ENCODE measurements at places on chromosomes 16 and 17.

GRCh38 chr16:65415460-65415859 lies 293.6 kb upstream of the CDH11 start:
- no peak for DNase-seq

DNA sequence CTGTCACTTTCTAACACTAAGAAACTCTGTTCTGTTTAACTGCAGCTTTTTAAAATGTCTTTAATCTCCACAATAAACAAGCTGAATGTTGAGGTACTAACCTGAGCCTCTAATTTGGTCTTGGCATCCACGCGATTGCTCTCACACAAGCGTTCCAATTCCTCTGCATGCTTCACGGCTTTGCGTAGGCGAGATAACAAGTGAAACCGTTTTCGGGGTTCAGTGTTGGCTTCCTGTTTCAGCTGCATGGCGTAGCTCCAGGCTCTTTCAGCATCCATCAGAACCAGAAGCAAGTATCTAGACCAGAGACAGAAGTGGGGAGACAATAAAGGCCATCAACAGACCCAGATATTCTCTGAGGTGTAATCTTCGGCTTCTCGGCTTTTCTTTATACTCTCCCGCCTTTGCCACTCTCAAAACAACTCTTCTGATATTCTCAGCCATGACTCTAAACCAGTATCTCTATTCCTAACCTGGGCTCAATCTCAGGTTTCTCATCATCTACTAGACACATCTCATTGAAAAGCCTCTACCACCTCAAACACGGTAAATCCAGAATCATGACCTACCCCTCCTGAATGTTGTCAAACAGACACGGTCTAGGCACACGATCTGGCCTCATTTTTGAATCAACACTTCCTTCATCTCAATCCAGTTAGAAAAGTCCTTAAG lies 8.3 kb downstream of the SRP68 start:
- DNase-seq: no peak

DNA sequence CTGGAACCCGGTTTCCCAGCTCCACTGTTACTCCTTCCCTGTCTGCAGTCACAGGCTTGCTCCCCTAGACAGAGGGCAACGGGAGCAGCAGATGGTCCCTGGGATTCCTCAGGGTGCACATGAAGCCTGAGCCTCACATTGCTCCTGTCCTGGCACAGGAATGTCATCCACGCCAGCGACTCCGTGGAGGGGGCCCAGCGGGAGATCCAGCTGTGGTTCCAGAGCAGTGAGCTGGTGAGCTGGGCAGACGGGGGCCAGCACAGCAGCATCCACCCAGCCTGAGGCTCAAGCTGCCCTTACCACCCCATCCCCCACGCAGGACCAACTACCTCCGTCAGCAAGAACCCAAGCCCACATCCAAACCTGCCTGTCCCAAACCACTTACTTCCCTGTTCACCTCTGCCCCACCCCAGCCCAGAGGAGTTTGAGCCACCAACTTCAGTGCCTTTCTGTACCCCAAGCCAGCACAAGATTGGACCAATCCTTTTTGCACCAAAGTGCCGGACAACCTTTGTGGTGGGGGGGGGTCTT lies 1.6 kb upstream of the DECR2 start:
- no peak for DNase-seq

DNA sequence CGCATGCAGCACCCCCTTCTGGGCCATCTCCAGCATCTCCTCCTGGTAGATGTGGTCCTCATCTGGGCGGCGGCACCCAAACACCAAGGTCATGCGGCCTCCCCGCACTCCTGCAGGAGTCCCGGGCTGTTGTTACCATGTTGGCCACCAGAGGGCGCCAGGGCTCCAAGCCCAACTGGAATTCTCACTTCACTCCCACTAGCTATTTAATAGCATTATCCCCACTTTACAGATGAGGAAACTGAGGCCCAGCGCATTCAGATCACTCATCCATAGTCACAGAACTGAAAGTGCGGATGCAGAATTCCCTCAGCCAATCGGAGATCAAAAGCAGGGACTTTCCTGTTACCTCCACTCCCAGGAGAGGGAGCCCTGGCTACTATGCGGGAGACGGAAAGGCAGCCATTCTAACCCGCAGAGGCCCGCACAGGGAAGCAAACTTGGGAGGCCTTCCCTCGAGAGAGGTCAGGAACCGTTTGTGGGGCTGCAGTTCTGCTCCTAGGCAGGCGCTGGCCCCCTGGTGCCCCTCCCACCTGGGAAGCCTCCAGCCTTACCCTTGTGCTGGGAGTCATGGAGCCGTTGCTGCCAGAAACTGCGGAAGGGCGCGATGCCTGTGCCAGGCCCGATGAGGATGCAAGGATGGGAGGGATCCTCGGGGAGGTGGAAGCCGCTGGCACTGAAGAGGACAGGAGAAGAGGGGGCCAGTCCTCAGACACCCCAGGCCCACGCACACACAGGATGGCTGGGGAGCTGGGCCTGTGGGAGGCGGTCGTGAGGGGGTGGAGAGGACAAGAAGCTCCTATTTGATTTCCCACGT lies 40.1 kb downstream of the NOS2 start:
- DNase-seq: no peak

DNA sequence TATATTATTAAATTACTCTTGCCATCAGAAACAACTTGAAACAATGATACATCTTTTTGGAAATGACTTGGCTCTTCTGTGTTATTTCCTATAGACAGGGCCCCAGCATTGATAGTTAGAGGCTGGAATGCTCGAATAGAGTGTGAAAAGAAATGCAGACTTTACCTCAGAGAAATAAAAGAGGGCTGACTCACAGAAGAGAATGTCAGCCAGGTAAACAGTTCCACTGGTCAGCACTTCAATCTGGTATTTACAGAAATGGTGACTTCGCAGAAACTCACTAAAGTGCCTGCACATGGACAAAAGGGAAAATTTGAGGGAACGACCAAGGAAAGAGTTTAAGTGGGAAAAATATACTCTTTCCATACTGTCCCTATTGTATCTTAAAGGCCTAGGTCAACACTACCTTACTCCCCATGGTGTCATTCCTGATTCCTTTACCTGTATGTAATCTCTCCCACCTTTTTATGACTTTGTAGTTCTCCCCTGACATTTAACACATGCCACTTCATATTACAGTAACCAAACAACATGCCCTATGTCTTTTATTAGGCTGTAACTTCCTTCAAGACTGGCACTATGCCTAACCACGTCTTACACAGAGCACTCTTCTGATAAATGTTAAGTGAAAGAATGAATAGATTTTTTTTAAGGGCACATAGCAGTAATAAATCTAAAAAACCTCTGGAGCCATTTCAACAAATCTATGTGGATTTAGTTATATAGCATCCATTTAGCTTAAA lies 36.7 kb downstream of the AKAP10 start:
- DNase-seq: no peak

DNA sequence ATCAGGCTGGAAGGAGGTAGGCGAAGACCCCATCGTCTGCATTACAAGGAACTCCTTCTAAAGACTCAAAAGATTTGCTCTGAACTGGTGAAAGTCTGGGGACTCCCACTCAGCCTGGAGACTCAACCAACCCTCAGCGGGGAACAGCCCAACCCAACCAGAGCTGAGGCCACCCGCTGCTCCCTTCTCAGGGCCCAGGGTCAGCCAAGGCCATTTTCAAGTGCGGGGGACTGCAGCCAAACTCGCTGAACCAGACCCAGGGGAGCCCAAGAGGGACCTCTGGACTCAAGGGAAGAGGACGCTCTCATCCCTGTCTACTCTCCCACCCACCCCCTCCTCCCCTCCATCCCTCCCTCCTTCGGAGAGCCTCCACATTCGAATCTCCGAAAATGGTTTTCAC lies 24.1 kb downstream of the XYLT1 start:
- no peak for DNase-seq

- no peak for DNase-seq
These were observed 78.2 kb downstream of the CCDC182 start for GRCh38 chr17:57666946-57667345.

- DNase-seq: no peak
These were observed 373.8 kb downstream of the NPIPA8 start for GRCh38 chr16:17962726-17963125.

- no peak for DNase-seq
These were observed 17.1 kb upstream of the RNPS1 start for GRCh38 chr16:2284797-2285576.

- no peak for DNase-seq
These were observed 906 bp upstream of the FOXL1 start for GRCh38 chr16:86577314-86577971.

DNA sequence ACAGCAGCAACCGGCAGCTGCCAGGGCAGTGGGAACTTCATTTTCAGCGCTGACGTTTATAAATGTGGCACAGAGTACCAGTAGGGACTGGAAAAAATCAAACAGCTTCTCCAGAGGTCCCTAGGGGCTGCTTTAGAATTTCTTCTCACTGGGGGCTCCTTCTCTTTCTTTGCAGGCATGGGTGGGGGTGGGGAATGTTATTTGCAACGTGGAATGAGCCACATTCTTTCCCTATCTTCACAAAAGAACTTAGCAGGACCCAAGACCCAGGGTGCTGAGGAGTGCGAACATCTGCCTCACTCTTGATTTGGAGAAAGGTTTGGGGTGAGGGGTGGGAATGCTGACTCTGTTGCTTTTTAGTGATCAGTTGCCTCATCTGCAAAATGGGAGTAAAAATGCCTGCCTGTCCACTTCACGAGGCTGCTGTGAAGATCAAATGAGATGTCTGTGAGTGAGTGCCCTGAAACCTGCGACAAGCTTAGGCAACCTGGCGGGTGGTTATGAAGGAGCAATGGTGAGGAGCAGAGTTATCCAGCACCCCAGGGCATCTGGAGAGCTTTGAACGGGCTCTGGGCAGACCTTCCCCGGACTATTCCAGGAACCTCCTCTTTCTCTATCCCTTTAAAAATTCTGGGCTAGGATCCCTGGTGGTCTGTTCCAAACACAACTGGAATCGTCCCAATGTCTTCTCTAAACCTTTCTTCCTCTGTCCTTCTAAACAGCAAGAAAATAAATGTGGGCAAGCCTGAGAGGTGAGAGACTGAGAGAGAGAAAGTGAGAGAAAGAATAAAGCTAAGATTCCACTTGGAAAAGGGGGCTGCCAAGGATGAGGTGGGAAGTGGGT lies 10.7 kb upstream of the PIPOX start:
- no peak for DNase-seq

Data from Panc1 (cell line).